ENCODE measurements at places on chromosomes 1 and 21. TPM values are rescaled to one million over a fixed set of nuclear protein-coding genes. Genes with fewer than 3 reads are reported as not detected.

The TSPAN2 gene
- 4.3 TPM for total RNA-seq

The NKAIN1 gene
- total RNA-seq: not detected

The SELP gene
- total RNA-seq: 21.4 TPM

The GBP4 gene
- total RNA-seq: 41.0 TPM

The MRPL9 gene
- total RNA-seq: 59.9 TPM

The TRAPPC10 gene
- 47.4 TPM for total RNA-seq

The TEX50 gene
- not detected for total RNA-seq

The RHBG gene
- total RNA-seq: not detected

DNA sequence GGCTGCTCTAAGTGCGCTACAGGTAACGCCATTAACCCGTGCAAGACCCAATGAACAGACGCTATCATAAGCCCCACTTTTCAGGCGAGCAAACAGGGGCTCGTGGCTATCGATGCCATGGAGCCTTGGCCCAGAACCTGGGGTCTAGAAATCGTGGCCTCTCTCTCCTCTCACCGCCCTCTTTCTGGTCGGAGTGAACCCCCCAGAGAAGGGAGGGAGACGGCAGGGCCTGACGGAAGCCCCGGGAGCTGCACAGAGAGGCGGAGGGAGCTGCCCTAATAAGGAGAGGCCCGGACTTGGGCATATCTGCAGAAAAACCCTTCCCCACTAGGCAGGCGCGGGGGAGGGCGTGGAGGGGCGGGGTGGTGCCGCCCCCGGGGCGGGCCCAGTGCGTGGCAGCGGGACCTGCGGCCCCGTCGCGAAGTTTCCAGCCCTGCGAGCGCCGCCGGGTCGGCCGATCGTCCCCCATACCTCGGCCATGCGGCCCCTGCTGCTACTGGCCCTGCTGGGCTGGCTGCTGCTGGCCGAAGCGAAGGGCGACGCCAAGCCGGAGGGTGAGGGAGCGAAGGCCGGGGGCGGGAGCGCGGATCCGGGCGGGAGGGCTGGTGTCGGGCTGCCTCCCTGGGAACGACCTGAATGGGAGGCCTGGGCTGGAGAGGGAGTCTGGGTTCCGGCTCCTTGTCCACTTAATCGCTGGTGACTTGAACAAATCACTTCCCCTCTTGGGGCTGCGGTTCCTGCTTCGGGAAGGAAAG, at the start of gene PLOD1:
Gene PLOD1 (plus strand): TSS at position 416 of the 755 bp plus-strand sequence. CDS start 63 bp downstream, at position 479.
- DNase-seq: peak; percentile 91

DNA sequence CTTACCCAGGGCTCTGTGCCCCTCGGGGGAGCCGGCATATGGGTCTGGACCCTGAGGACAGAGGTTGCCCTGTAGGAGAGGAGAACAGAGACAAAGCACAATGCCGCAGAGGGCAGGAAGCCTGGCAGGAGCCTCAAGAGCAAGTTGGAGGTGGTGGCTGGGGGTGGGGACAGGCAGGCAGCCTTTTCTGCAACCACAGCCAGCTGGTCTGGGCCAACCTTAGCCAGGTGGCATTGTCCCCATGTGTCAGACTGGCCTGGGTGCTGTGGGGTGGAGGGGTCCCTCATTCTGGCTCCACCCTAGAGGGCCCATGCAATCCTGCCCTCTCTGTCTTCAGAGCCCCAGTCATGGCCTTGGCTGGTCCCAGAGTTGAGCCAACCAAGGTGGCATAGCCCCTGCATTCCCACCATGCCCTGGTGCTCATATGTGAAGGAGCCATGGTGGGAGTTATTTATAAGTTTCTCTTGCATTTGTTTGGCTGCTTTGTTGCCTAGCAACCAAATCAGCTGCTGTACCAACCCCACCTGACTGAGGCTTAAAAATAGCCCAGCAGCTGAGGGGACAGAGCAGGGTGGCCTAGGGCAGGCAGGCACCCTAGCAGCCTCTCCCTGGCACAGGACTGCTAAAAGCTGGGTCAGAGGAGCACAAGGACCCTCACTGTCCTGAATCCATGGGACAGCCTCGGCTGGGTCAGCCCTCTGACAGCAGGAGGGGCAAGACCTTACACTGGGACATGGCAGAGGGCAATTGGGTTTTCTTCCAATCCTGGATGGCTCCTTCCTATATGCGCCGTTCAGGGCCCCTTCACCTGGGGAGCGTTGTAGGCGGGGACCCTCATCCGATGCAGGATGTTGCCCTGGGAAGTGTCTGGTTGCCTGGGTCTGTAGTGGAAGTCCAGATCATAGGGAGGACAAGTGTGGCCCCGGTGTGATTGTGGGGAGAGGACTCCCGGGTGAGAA, 19.5 kb downstream of the MAP7D1 start:
- no peak for DNase-seq

GRCh38 chr1:15918962-15919715, 56.8 kb downstream of the ZBTB17 start:
- DNase-seq: no peak

DNA sequence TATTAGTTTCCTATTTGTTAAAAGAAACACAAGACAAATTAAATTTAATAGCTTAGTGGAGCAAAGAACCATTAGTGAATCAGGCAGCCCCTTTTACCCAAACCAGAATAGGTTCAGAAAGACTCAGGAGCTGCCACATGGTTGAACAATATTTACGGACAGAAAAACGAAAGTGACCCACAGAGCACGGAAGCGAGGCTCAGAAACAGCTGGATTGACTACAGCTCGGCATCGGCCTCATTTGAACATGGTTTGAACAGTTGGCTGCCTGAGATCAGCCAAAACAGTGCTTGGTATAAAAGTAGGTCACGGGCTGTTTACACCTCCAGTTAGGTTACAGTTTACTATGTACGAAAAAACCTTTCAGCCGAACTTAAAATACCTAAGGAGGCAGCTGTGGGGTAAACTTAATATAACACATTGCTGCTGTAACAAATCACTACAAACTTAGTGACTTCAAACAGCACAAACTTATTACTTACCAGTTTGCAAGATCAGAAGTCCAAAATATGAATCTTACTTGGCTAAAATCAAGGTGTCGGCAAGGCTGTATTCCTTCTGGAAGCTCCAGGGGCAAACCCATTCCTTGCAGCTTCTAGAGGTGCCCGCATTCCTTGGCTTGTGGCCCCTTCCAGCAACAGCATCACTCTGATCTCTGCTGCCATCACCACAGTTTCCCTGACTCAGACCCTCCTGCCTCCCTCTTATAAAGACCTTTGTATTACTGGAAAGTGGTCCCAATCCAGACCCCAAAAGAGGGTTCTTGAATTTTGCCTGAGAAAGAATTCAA, 11.8 kb downstream of the PADI4 start:
- no peak for DNase-seq

GRCh38 chr1:154193821-154194220, 1.9 kb upstream of the TPM3 start:
- no peak for DNase-seq

DNA sequence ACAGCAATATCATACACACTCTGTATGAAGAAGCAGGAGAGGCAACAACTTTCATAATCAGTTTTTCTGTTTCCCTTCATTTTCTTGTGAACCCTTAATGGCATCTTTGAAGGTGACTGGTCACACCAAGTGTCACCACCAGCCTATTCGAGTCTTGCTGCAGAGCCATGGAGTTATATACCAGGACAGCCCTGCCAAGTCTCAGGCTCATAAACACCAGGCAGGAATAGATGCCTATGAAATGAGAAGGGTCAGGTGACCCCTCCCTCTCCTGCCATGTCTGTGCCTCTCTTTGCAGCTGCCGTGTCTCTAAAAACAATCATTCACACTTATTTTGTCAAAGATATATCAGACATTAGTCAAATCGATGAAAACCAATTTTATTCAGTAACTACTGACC, 28.0 kb downstream of the NECAP2 start:
- DNase-seq: no peak

DNA sequence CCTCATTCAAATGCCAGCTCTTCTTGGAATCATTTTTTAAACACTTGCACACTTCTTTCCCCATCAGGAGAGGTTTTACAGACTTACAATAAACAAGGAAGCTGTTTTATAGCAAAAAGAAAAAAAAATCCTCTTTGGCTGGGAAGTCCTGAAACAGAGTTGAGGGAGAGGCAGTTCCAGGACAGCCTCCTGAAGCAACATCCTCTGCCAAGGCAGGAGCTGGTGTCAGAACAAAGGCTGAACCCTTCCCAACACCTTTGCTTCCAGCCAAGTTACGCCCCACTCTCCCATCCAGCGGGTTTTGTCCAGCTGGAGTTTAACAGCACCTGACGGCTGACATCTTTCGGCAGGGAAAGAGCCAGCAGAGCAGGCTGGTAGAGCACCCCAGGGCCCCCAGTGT, 287.8 kb downstream of the RRAGC start:
- no peak for DNase-seq

GRCh38 chr21:45497846-45498645, 44.2 kb downstream of the SLC19A1 start:
- peak; percentile 31 for DNase-seq

DNA sequence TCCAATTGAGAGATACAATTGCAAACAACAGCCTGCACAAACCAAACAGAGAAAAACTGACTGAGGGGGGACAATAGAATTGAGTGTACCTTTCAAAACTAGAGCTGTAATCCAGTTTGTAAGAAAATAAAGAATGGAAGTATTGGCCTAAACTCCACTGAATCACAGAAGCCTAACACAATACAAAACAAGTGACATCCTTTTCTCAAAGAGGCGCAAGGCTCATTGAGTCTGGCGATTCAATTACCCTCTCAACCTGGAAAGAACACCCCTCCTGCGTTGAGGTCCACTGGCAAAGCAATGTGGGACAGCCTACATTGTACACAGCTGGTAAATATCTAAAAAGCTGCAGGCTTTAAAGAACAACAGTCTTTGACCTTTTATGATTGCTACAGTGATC, 182.6 kb downstream of the DPYD start:
- no peak for DNase-seq

GRCh38 chr1:218478336-218478735, 133.2 kb downstream of the TGFB2 start:
- DNase-seq: no peak

DNA sequence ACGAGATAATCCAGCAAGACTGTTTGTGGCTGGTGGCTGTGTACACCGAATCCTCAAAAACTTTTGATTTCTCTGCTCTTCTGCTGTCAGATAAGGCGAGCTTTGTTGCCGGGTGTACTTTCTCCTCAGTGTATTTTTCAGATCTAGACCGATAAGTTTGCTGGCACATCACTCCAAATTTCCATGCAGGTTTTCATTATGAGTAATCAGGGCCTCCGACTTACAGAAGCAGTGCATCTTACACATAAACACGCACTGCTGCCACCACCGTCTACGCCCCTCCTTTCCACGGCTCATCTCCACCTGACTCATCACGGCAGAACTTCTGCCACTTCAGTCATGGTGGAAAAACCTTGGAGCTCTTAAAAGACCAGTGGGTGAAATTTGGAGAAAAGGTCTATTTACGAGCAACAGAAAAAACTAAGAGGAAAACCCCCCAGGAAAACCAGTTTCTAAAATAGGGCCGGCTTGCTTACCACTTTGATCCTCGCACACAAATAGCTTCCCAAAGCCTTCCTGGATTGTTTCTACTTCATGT, 7.7 kb downstream of the ZBTB21 start:
- DNase-seq: no peak

DNA sequence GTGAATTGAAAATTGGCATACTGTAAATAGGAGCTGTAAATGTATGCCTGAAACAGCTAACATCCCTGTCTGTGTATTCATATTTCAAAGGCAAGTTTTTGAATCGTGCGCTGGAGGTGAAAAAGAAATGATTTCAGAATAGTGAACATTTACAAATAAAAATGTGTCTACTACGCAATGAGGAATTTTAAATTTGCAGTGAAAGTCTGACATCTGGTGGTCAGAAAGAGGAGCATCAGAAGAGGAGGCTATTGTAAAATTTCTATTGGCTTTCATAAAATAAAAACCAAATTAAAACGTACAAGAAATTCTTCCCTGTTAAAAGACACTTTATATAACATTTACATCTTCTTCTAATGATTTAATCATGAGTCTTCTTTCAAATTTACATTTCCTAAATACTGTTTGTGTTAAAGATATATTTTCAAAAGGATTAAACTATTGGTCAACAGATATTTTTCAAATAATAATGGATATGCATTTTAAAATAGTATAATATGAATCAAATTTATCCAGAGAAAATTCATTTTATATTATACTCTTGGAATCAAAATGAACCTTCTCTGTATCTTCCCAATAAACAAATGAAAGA, 113.7 kb upstream of the RRP15 start:
- DNase-seq: no peak

DNA sequence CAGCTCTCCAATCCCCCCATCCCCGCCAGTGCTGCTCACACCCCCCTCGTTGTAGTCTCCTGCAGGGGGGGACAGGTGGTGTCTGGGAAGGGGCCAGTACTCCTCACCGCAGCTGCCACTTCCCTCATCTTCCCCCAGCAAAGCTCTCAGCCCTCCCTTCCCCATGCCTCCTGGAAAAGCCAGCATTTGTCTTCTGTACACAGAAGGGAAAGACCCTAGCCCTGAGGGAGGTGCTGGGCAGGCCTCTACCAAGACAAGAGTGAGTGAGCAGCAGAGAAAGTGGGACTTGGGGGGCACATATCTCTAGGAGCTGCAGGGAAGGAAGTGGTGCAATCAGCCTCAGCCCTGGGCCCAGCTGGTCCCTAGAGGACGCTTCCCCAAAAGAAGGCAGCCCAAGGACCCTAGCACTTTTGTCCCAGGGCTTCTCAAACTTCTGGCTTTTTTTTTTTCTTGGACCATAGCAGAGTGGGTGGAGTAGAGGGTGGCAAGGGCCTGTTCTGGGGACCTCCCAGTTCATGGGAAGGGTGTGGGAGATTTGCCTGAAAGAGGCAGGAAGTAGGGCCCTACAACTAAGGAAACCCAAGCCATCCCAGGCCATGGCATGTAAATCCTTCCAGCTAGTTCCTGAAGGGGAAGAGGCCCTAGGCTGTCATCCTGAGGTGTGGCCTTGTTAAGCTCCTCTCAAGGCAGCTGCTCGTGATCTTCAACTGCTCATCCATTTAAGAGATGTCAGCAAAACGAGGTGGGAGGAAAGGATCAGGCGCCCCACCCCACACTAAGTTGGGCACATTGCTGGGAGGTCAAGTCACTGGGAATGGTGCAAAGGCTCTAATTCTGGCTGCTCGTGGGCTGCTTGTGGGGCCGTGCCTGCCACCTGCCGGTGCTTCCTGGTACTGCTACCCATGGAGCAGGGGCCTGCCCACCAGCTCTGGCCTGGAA, 12.6 kb downstream of the ZC3H12A start:
- DNase-seq: peak; percentile 84

DNA sequence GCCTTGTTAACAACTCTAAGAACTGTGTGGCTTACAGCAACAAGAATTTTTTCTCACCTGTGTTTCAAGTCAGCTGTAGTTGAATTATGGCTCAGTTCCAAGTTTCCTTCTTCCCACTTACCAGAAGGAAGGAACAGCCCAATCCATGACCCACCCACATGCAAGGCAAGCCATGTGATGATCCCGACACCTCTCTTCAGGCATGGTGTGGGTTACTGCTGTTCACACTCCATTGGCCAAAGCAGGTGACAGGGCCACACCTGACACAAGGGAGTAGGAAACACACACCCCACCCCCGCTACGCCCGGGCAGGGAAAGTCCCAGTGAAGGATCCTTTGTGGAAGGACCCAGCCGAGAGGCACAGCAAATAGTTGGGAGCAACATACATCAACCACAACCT, 36.3 kb downstream of the KCNJ15 start:
- DNase-seq: no peak

GRCh38 chr1:212557739-212558692, 50.5 kb upstream of the ATF3 start:
- DNase-seq: peak; percentile 83

Data from lower lobe of right lung (tissue), 2 donors.